ENCODE measurements at places on chromosomes 7 and 10.

- no peak for DNase-seq
These were observed 127.5 kb downstream of the WDR37 start for GRCh38 chr10:1183701-1184100.

GRCh38 chr7:26618449-26618848 is 245.9 kb downstream of the SKAP2 start:
- DNase-seq = no peak

DNA sequence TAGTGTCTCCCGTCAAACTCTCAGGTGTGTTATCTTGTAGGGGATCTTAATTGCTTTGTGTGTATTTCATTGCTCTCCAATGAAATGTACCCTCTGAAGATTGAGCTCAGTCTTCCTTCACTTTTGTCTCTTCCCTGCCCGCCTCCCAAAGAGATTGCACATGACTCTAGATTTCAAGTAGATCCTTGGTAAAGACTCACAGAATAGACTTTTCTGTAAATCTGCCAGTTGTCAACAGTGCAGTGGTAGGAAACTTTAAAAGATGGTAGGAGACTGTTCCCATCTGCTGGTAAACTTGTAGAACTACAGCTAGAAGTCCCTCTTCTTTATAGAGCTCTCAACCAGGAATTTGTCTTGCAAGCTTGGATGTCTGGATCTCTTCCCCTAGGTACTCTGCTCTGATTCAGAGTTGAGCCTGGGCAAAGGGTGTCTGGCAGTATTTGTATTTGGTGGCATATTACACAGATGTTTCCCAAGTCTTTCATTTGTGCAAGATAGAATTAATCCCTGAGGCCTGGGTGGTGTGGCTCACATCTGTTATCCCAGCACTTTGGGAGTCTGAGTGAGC is 9.6 kb downstream of the CCL26 start:
- DNase-seq = no peak

DNA sequence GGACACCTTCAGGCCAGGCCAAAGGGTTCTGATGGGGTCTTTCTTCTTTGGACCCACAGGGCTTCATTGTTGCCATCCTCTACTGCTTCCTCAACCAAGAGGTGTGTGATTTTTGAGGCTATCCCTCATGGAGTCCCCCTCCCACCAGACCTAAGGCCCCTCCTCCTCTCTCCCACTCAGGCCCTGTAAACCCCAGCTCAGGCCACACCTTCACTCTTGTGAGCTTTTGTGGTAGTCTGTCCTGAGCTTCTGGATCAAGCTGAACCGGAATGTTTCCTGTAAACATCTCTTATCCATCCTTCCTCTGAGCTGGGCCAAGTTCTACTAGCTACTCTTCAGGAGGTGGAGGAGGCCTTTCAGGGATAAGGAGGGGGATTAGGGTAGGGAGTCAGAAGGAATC is 13.5 kb downstream of the GHRHR start:
- no peak for DNase-seq

DNA sequence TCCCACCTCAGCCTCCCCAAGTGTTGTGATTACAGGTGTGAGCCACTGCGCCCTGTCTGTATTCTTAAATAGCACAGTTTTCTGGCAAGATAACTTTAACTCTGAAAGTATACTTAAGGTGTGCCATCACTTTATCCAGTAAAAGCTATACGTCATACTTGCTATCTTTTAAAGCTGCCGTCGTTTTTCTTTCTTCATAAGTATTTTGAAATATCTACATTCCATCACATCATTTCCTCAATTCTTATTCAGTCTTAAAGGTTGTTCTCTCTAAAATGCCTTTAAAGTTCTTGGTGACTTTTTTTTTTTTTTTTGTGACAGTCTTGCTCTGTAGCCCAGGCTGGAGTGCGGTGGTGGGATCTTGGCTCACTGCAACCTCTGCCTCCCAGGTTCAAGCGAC is 34.7 kb downstream of the PTPN12 start:
- no peak for DNase-seq

DNA sequence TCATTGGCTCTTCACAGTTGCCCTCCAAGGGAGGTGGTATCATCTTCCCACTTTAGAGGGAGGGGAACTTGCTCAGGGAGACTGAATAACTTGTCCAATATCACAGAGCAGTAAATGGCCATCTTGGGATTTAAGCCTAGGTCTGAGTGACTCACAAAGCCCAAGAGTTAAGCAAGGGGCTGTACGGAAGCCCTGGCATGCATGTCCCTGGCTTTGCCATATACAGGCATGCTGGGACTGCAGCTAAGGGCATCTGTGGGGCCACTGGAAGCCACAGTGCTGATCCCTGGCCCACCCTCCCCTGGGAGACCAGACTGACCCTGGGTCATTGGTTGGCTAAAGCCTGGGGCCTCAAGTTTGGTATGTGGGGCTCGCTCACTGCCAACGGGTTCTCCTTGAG is 3.1 kb downstream of the VSIR start:
- DNase-seq = no peak

- no peak for DNase-seq
These were observed 9.0 kb upstream of the CYP3A4 start for GRCh38 chr7:99792967-99793366.

- DNase-seq = no peak
These were observed 16.3 kb upstream of the ZMIZ1 start for GRCh38 chr10:79052291-79053080.

DNA sequence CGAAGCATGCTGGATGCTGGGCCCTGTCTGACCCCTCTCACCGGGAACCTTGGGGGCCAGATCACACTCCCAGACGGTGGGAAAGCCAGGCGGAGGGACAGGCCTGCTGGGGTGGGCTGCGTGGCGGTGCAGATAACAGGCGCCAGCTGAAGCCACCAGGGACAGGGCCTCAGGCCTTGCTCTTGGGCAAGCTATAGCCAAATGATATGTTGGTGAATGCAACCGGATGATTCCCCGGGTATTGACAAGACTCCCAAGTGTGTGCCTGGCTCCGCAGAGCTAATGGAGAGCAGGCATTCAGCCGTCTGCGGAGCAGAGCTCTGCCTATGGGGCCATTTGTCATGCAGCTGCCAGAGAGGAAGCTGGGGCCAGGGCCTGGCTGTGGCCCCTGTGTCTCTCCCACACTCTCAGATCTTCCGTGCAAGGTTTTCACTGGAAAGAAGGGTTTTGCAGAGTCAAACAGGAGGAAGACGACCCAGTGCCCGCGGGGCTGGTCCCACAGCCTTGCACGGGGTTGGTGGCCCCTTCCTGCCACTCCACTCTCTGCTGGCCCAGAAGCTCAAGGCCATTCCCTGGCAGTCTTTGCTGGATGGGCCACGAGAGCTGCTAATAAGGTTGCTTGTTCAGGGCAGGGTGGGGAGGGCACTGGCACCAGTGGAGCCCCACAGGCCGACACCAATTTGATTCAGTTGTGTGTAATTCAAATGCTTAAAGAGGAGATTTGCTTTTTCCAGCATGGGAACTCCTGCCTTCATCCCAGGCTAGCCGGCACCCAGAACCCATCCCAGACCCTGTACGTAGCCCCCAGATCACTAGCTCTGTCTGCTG is 91.8 kb downstream of the PRKAG2 start:
- no peak for DNase-seq

DNA sequence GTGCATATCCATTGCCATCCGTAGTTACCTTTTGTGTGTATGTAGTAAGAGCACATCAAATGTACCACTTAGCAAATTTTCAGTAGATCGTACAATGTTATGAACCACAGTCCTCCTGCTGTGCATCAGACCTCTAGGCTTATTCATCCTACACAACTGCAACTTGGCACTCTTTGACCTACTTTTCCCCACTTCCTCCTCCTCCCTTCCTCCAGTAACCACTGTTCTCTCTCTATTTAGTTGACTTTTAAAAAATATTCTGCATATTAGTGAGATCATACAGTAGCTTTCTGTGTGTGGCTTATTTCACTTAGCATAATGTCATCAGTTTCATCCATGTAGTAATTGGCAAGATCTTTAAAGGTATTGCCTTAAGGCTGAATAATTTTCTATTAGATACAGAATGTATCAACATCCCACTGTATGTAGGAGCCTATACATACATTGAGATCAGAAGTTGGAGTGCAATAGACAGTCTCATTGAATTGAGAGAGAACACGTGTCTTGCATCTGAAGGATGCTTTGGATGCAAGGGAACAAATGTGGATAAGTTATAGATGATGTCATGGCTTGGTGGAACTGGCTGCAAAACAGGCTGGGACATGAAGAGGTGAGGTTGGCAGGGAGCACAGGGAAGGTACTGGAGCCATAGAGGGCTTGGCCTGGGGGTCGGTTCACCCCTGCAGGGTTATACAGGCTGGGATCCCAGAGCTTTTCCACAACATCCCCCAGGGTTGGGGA is 83.0 kb upstream of the FAM180A start:
- DNase-seq = no peak

GRCh38 chr10:99456207-99456930 is 25.9 kb upstream of the GOT1 start:
- no peak for DNase-seq

- DNase-seq = no peak
These were observed 25.3 kb downstream of the USP6NL start for GRCh38 chr10:11586170-11586569.

- no peak for DNase-seq
These were observed 115.8 kb upstream of the VSTM2A start for GRCh38 chr7:54426406-54426805.

DNA sequence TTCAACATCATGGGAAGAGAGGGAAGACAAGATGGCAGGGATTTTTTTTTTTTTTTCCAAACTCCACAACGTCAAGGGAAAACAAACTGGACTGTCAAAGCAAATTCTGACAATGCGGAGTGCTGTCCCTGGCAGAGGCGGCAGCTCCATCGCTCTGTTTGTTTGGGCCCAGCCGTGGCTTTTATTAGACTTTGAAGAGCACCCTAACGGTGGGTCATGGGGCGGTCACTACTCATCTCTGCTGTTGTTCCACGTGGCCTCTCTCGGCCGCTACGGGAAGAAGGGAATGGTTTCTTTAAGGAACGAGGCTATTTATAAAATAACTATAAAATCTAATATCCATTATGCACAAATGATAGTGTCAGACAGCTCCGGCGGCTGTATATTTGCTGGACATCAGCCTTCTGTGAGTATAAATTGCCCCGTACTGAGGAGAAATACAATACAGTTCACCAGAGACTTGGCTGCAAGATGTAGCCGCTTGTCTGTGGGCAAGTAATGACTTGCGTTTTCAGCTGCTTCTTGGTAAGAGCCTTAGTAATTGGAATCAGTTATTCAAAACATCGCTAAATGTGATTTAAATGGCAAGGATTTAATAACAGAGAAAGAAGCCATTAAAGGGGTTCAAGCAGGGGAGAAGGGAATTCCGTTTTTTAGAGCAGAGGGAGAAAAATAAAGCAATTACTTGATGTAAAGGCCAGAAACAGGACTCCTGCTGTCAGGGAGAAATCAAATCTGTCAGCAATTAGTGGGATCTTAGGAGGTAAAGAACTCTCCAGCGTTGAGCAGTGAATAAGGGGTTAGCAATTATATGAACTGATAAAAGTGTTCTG is 61.7 kb upstream of the RAB11FIP2 start:
- no peak for DNase-seq

- no peak for DNase-seq
These were observed 166.3 kb upstream of the ADCY1 start for GRCh38 chr7:45407730-45408408.

DNA sequence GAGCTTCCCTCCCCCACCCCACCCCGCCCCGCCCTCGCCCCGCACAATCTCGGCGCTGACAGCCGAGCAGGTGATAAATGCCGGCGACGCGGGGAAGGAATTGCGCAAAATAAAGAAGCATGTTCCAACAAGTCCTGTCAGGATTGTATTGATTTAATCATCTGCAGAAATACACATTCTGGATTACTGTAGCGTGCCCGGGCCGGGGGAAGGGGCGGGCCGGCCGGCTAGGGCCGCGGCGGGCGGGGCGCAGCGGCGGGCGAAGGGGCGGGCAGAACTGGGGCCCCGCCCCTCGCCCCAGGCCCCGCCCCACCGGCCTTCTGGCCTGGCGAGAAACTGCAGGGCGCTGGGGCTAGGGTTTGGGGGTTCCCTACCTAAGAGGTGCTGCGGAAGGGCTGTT is 88.9 kb upstream of the PAX2 start:
- DNase-seq = no peak

DNA sequence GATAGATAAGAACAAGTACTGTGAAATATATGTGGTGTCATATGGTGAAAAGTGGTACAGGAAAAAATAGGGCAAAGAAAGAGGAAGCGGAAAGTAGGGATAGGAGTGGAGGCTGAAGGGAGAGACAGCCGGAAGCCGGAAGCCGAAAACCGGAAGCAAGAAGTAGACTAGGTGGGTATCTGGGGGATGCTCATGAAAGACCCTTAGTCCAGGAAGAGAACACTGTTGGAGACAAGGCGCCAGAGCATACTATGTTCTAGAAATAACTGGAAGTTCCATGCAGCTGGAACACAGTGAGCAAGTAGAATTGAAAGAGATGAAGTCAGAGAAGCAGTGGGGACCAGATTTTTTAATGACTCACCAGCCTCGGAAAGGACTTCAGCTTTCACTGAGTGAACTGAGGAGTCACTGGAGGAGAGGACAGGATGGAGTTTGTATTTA is 22.5 kb downstream of the ST8SIA6 start:
- no peak for DNase-seq

GRCh38 chr7:23261843-23262452 is 15.4 kb downstream of the GPNMB start:
- peak; percentile 47 for DNase-seq

DNA sequence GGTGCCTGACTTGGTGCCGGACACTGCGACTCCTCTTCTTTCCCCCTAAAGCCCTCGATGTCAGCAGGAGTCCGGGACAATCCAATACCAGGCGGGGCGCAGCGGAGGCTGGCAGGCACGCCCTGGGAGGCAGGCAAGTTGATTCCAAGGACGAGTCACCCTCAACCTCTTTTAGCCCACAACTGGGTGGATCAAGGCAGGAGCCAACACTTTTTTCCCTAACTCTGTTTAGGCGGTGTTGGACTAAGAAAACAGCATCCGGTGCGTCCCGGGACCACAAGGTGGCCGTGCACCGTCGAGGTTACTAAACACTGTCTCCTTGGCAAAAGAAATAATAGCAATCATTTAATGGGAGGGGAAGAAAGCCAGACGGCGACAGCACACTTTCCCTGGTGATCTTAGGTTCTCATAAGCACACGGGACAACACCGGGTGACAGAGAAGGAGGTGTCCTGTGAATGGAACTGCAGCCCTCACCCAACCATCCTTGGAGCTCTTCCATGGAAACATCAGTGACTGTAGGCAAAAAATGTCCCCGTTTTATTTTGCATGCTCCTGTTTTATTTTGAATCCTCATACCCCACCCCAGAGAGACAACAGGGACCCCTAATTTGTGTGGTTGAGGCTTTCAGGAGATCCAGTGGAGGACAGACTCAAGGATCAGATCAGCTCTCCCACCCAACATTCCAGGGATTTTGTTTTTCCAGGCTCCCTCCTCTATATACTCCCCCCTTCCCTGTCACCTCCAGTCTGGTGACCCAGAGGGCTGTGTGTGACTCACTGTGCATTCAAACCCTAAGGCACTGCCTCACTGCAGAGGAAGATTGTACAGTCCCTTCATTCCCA is 1.3 kb upstream of the CALCR start:
- DNase-seq = no peak

GRCh38 chr7:149822353-149822943 is 15.7 kb upstream of the ZNF862 start:
- DNase-seq = no peak

GRCh38 chr10:514137-514671 is 175.3 kb downstream of the DIP2C start:
- DNase-seq = no peak

- no peak for DNase-seq
These were observed 148.9 kb downstream of the AUTS2 start for GRCh38 chr7:69747144-69747543.

Measured in stimulated activated CD4-positive, alpha-beta T cell treated with anti-CD3 and anti-CD28 coated beads, Interleukin-4, amount 100 ng/mL, for 4 hours (primary cell).